ENCODE measurements at places on chromosomes 1 and 21.

GRCh38 chr1:157910270-157910669 is 68.7 kb upstream of the CD5L start:
- DNase-seq = no peak

- DNase-seq = no peak
These were observed 70.7 kb downstream of the COL24A1 start for GRCh38 chr1:86085741-86086409.

- no peak for DNase-seq
These were observed 67.7 kb downstream of the MPZL1 start for GRCh38 chr1:167789501-167789900.

DNA sequence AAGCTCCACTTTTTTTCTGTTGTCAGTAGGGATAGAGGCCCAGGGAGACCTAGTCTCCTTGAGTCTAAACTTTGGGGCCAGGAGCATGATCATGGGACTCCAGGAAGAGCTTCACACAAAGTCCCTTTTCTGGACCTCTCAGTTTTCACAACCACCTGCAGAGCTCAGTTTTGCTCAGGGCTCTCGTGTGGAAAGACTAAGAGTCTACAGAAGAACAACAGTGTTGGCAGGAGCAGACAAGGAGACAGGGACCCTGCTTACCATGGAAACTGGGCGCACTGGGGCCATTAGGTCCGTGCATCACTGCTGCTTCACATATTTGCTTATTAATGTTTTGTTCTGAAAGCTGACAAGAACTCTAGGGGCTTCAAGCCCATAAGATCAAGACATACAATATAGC is 63.9 kb upstream of the HSD17B7 start:
- DNase-seq = no peak

GRCh38 chr1:177448036-177448615 is 277.4 kb downstream of the BRINP2 start:
- DNase-seq = no peak

DNA sequence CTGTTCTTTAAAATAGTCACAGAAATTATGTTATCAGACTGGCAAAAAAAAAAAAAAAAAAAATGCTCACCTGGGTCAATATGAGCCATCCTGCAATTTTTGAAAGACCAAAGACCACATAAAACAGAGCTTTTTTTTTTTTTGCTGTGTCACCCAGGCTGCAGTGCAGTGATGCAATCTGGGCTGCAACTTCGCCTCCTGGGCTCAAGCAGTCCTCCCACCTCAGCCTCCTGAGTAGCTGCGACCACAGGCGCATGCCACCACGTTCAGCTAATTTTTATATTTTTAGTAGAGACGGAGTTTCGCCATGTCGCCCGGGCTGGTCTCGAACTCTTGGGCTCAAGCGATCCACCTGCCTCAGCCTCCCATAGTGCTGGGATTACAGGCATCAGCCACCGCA is 62.8 kb downstream of the RGS13 start:
- DNase-seq = no peak
